ENCODE measurements at places on chromosomes 1 and 21.

DNA sequence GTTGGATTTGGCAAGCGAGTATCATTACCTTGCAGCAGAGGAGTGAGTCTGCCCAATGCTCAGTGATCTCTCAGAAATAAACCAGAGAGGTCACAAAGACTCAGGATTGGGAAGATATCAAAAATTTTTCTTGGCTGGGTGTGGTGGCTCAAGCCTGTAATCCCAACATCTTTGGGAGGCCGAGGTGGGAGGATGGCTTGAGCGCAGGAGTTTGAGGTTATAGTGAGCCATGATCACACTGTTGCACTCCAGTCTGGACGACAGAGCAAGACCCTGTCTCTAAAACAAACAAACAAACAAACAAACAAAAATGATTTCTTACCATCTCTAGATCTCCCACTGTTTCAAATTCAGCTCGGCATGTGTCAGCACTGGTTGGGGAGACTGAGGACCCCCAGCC lies 13.3 kb upstream of the BECN2 start:
- DNase-seq: no peak

DNA sequence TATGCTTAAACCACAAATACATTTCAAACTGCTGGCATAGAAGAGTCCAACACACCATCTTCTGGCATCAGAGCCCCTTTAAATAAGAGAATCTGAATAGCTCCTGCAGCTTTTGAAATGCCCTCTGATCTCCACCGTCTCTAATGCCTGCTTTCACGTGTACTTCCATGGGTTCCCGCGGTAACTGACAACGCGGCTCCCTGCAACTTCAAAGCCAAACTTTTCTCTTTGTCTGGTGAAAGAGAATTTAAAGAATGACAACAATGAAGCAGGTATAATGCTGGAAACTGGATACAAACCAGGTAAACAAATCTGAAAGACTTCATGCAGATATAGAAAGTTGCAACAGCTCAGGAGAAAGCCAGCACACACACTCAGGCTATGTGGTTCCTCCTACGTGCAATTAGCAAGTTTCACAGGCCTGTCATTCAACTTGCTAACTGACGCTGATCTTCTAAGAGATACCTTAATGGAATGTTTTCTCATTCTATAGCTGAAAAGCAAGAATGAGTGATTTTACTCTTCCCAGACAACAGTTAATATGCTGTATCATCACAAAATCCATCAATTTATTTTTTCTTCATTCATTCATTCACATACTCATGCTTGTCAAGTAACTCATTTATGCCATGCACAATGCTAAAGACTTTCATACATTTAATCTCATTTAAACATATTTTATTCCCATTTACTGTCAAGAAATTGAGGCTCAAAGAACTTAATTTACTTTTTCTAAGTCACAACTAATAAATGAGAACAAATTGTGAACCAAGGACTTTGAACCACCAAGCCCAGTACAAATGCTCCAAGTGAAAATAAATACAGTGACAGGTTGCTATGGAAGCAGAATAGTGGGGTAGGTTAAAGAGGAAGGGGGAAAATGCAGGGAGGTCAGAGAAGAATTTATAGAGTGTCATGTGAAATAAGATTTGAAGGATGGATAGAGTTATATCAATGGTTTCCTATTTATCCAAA lies 202.7 kb upstream of the SNX7 start:
- DNase-seq: no peak

GRCh38 chr21:14273736-14274538 lies 58.0 kb downstream of the RBM11 start:
- DNase-seq: peak; percentile 6

DNA sequence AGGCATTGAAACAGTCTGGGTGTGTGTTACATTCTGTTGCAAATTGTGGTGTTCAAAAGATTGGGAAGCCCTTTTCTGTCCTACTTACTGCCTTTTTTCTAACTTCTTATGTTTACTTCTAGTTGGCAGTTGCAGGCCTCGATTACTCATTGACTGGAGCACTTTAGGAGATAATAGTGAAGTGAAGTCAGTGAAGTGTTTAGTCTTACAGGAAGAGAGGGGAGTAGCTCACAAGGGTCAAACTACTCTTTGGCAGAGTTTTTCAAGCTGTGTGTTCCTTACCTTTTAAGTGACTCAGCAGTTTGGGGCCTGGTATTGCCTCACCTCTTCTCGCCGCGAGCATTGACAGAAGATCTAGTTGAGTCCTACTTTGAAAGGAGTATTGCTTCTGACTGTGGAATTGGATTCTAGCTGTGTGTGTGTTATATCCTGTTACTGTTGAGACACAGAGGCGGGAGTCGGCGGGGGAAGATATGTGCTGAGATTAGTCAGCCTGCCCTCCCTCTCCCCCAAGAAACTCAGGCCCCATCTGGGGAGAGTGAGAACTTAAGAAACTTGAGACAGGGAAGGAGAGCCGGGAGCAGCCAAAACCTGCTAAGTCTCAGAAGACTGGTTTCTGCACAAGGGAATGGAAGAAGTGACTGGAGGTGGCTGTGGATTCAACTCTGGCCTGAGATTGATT lies 19.3 kb downstream of the AHCYL1 start:
- no peak for DNase-seq

DNA sequence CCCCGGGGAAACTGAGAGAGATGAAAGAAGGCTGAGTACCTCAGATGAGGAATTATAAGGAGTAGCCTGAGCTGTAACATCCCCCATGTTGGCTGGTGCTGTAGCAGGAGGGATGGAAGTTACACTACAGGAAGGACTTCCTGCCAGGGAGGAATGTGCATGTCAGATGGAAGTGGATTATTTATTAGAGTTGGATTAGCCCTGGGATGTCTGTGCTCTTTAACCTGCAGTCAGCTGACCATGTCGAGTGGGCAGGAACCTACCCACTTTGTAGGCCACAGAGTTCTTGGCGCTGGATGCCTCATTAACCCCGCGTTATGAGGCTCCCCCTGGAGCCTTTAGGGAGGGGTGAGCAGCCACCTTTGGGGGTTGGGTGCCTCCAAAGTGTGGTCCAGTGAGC lies 757 bp upstream of the SEMA4A start:
- DNase-seq: peak; percentile 10

DNA sequence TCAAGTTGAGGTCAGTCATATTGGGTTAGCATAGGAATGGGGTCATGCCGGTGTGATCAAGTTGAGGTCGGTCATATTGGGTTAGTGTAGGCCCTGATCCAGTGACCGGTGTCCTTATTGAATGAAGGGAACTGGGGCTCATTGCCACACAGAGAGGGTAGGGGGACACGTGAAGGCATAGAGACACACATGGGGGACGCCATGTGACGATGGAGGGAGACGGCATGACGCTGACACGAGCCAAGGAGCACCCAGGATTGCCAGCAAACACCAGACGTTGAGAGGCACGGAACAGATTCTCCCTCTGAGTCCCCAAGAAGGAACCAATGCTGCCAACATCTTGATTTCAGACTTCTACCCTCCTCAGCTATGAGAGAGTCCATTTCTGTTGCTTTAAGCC lies 136.9 kb upstream of the ZBTB40 start:
- DNase-seq: no peak

GRCh38 chr1:160607011-160607671 lies 27.8 kb upstream of the CD84 start:
- no peak for DNase-seq

GRCh38 chr1:37137014-37137413 lies 102.7 kb upstream of the GRIK3 start:
- no peak for DNase-seq

GRCh38 chr1:63821091-63822005 lies 47.5 kb downstream of the ROR1 start:
- no peak for DNase-seq

DNA sequence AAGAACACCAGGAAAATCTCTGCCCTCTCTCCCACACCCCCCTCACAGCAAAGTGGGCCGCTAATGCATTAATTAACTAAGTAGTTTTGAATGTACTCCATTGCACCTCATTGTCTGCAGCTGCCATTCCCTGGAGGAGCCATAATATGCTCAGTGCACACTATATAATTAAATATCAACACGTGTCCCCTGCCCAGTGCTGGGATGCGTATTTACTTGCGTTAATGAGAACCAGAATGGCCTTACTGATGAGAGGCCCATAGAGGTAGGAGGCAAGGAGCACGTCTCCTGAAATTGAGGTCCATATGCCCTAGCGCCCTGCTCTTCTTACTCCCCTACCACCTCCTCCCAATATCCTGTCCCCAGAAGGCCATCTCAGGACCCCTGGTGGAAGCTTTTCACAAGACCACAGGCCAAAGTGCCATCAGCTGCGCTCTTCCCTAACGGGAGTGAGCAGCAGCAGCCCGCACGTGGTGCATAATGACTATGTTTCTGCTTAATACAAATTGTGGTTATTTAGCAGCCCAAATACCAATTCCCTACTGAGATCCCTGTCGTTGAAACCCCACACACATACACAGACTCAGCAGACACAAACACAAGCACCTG lies 76.8 kb downstream of the PLXNA2 start:
- DNase-seq: no peak

DNA sequence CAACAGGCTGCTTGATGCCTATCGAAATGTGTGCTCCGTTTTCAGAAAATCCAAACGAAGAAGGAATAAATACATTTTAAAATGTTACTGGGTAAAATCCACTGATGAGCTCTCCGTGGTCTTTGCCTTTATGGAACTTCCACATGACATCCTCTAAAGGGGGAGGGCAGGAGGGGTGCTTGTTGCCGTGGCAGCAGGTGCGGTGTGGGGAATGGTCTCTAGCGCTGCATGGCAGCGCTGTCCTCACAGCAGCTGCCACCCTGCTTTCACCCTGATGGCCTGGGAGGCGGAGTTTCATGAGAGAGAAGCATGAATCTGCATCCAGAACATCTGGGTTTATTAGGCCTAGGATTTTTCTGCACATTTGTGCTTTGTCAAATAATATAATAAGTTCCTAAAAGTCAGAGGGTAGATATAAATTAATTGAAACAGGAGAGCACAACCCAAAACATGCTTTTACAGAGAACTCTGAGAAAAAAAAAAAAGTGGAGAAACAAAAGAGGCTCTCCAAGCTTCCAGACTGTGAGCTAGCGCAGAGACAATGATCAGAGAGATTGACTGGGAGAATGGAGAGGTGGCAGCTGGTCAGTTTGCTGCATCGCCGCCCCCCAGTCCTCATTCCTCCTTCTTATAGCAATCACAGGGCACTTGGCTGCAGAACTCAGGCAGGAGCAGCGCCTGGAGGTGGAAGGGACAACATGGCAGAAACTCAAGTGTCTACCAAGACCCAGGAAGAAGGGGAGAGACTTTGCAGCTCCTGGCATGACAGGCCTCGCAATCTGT lies 228.6 kb downstream of the DSCAM start:
- no peak for DNase-seq

DNA sequence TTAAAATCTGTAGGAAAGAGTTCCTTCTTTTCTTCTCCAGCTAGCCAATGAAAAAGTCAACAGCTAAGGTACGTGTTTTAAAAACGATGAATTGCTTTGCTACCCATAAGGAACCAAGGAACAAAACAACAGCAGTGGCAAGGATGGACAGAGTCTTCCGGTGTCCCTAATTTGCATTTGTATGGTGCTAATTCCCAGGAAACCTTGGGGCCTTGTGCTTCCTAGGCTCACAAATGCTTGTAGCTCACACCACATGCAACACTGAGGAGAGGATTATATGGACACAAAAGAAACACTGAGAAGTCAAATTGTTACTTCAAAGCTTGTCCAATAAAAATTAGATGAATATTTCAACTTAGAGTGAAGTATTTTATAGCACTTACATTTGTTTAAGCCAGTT lies 1.8 kb upstream of the PGBD5 start:
- DNase-seq: no peak

- no peak for DNase-seq
These were observed 99.2 kb upstream of the PALMD start for GRCh38 chr1:99546432-99547416.

DNA sequence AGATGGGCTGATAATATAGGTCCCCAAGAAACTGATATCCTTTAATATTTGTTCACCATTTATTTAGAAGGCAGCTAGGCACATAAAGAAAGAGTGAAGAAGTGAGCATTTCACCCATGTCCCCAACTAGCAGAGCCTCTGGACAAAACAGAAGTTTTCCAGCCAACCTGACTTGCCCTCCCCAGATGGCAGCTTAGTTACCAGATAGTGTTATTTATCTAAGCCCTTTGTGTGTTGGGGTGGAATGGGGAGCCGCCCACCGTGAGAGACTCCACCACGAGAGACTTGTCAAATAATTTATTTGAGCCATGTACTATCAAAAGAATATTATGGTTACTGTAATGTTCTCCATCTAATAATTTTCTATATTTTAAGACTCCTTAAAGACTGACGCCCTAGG lies 54.9 kb upstream of the C1orf198 start:
- DNase-seq: no peak

DNA sequence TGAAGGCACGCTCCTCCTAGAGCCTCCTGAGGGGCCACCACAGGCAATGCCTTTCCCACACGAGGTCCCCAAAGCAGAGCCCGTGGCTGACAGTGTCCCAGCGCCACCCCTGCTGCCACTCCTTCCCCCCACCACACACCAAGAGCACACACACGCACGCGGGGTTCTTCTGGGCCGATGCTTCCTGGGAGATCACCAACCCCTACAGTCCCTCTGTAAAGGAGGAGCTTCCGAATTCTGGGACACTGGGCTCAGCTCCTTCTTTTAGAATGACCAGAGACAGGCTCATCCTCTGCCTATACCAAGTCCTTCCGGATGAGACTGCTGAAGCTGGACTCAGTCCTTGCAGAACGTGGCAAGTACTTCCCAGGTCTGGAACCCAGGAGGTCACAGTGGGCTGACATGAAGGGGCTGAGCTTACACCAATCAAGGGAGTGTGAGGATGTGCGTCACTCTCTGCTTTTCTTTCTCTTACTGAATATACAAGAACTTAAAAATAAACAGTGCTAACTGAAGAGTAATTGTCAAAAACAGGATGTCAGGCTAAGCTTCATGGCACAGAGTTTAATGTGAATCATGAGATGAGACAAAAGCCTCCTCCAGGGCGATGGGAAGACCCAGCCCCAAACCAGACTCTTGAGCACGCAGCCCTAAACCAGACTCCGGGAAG lies 12.7 kb downstream of the SSU72 start:
- DNase-seq: no peak

GRCh38 chr1:156281281-156281680 lies 1.3 kb downstream of the SMG5 start:
- no peak for DNase-seq

- DNase-seq: no peak
These were observed 787 bp upstream of the GIPC2 start for GRCh38 chr1:78044796-78045562.

DNA sequence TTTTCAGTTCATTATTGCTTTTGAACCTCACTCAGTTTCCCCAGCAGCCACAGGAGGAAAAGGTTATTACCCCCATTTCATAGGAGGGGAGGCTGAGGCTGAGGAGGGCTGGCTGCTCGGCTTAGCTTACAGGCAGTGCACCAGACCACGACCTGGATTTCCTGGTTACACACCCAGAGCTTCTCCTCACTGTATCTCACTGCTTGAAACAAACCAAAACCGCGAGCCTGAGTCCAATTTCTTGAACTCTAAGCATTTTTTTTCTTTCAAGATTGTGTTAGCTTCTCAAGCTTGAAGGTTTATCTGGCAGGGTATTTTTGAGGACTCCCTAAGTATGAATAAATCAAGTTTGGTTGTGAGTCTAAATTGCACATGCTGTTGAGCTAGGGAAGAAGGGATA lies 188.9 kb upstream of the EDN2 start:
- DNase-seq: no peak

- DNase-seq: no peak
These were observed 26.4 kb upstream of the KCNC4 start for GRCh38 chr1:110183642-110184167.

- DNase-seq: no peak
These were observed 17.4 kb downstream of the SAMD11 start for GRCh38 chr1:941015-941587.

Data from posterior cingulate gyrus (tissue), 11 donors.